PC-9 (cell line): ENCODE measurements at places on chromosomes 7 and 10.

DNA sequence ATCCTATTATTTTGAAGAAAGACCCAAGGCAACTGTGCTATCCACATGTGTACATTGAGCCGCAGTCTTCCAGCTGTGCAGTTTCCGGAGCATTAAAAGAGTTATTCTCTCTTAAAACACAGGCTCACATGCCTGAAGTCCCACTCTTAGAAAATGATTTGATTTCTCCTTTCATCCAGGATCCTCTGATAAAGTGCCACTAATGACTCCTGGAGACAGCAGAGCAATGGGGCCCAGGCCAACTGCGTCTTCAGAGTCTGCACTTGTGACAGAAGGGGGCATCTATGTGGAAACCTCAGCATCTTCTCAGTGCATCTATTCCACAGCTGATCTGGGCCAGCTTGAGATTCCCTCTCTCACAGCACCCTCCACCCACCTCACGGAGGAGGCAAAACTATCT, 482.1 kb upstream of the AKR1E2 start:
- no peak for DNase-seq

GRCh38 chr10:100803908-100804307, 58.5 kb downstream of the PAX2 start:
- DNase-seq: no peak

DNA sequence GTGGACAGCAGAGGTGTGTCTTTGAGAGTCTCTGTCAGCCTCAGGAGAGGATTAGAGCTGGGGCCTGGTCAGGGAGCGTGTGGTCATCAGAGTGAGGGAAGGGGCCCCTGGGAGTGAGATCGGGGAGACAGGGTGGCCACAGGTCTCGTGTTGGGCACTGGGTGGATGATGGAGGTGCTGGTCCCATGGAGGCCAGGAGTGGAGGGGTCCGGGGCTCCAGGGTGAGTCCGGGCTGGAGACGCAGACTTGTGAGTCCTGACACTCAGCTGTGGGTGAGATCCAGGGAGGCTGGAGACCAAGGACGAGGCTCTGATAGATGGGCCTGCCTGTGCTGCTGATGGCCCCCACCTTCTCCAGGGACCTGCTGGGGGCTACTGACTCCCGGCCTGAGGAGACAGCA, 88.6 kb downstream of the DYNC2I1 start:
- no peak for DNase-seq

GRCh38 chr10:126634347-126634746, 36.1 kb downstream of the C10orf90 start:
- DNase-seq: no peak

- no peak for DNase-seq
Observed at GRCh38 chr7:16526742-16527540, at the start of gene LRRC72. TSS of gene LRRC72 (plus strand) at chr7:16526825. CDS start at chr7:16526953, 128 bp downstream.

GRCh38 chr7:3239291-3239691, 61.8 kb upstream of the SDK1 start:
- DNase-seq: no peak

GRCh38 chr7:130940326-130940725, 206.3 kb upstream of the KLF14 start:
- no peak for DNase-seq

DNA sequence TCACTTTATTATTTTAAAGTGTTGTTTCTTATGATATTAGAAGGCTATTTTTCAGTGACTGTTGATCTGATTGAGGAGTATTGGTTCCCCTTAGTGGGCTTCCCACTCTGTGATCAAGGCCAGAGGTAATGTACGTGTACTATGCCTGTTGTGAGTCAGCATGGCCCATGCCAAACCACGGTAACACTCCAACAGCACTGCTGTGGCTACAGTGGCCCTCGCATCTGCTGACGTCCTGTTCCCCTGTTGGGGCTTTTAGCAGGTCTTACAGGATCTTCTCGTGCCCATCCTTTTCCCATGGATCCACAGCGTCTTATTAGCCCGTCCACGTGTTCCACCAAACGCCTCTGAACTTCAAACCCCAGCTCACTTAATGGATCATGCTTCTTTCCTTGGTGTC, 964.6 kb upstream of the CELF2 start:
- no peak for DNase-seq

GRCh38 chr10:42645103-42645502, 6.7 kb upstream of the ZNF33B start:
- DNase-seq: no peak

DNA sequence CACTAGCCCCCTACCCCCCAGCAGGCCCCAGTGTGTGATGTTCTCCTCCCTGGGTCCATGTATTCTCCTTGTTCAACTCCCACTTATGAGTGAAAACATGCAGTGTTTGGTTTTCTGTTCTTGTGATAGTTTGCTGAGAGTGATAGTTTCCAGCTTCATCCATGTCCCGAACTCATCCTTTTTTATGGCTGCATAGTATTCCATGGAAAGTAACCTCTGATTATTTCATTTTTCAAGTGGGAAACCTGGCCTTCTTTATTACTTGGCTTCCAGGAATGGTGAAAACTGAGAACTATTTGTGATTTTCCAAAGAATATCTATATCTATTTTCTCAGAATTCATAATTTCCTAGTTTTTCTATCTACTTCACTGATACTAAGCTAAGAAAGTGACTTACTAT, 235.0 kb downstream of the MTERF1 start:
- no peak for DNase-seq

DNA sequence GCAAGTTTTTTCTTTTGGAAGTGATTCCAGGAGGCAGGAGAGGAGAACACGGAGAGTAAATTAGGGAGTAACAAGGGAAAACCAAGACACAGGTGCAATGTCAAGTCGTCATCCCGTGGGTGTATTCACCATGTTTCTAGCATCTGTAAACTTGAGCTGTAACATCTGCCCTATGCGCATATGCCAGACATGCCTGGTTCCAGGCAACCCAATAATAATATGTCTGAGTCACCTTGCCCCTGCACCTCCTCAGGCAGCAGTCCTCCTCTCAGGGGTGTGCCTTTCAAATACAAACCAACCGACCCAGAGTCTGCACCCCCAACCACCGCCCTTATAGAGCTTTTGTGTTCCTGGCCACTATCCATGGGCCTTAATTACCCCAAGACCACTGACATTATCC, 107.0 kb upstream of the PDE1C start:
- DNase-seq: no peak

DNA sequence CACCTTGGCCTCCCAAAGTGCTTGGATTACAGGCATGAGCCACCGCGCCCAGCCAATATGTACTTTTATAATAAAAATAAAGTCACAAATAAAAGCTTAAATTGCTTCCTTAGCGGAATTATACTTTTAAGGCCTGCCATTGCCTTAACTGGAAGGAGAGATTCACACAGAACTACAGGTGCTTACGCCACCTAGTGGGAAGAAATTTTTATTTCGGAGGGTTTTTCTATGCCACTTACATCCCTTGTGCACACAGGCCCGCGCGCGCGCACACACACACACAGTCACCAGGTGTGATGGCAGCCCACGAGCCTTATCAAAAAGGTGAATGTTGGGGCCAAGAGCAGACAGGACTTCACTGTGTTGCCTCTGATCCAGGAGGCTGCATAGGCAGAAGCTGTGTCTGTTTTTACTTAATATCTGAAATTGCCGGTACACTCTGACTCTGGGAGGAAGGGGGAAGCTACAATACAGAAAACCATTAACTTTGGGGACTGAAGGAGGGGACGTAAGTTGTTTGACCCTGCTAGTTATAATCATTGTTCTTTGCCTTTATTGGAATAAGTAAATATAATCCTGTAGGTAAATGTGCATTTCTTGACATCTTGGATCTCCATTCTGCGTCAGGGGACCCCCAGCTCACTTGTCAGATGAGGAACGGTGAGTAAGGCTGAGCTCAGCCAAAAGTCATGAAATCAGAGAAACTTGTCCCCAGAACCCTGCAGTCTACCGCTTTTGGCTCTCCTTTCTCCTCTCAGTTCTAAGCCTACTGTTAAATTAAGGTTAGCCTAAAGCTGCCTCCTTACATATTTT, 87.1 kb downstream of the SLC16A9 start:
- DNase-seq: peak; percentile 25

DNA sequence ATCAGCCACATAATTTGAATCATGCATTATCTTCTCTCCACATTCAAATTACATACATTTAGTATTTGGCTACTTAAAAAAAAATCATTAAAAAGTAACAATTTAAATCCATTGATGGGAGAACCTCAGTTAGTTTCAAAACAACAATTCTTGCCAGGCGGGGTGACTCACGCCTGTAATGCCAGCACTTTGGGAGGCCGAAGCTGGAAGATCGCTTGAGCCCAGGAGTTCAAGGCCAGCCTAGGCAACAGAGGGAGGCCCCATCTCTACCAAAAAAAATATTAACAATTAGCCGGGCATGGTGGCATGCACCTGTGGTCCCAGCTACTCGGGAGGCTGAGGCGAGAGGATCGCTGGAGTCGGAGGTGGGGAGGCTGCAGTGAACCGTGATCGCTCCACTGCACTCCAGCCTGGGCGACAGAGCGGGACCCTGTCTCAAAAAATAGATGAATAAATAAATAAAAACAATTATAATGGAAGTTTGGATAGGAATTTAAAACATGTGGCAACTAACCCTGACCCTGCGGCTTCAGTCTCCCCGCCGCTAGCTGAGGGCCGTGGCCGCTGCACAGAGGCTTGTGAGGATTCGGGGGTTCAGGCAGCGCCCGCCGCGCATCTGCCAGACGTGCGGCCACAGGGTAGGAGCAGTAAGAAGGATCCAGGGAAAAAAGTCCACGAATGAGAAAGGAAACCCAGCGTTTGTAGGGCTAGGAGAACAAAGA, 1.1 kb upstream of the CSGALNACT2 start:
- no peak for DNase-seq

DNA sequence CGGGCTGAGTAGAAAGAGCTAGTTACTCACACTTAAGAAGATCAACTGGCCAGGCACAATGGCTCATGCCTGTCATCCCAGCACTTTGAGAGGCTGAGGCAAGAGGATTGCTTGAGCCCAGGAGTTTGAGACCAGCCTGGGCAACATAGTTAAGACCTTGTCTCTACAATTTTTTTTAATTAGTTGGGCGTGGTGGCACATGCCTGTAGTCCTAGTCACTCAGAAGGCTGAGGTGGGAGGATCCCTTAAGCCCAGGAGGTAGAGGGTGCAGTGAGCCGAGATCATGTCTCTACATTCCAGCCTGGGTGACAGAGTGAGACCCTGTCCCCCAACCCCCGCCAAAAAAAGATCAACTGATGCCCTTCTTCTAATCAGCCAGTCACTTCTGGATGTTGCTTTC, 74.6 kb upstream of the ATP6V0A4 start:
- DNase-seq: peak; percentile 68

GRCh38 chr10:49295297-49295696, 3.7 kb upstream of the C10orf71 start:
- DNase-seq: no peak

DNA sequence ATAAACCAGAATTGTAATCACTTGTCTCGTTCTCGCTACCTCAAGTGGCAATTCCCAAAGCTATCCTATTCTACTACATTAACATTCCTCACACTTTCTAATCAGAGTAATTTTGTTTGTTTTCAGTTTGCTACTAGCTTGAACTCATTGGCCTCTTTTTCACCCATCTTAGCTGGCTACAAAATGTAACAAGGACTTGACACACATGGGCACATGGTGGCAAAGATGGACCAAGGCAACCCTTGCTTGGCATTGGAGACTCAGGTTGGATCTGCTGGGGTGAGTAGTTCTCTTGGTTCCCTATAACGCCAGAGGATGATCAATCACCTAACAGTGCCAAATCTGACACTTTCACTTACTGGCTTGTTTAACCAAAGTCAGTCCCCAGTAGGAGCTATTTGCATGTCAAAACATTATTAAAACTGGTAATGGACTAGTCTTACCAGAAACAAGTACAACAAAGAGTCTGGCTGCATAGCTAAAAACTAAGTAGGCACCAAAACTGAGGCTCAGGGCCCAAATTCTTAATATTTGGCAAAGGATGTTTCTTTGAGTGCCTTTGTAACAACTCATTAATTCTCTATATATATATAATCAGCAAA, 1.9 kb downstream of the USP6NL start:
- no peak for DNase-seq
